NCI-H2081 treated with DMSO at 0.1 percent for 48 hours (cell line): ENCODE measurements at places on chromosomes 4 and X.

GRCh38 chr4:7821245-7822136 lies 118.2 kb downstream of the AFAP1 start:
- no peak for DNase-seq

- no peak for DNase-seq
Measured at GRCh38 chr4:163540448-163540847, 46.0 kb downstream of the TMA16 start.

DNA sequence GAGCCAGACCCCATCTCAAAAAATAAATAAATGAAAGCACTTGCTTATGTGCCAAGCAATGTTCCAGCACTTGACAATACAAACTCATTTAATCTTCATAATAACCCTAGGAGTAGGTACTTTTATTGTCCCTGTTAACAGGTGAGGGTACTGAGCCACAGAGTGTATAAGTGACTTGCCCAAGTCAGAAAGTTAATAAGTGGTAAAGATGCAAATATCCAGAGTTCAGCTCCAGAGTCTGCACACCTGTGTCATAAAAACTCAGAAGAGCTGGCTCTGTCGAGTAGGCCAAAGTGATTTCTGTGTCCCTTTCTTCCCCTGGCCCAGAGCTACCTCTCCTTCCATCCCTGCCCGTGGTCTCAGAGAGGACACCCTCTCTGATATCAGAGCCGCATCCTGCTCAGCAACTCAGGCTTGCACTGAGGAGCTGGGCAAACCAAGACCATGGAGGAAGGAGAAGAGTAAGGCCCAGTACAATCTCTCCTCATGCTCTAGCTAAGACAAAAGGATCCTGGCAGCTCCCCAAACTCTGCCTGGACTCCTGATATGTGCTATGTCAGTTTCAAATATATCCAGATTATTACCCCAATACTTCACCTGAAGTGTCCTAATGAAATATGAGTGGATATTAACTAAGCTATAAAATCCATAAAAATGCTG lies 136.3 kb downstream of the HS6ST2 start:
- DNase-seq = no peak

DNA sequence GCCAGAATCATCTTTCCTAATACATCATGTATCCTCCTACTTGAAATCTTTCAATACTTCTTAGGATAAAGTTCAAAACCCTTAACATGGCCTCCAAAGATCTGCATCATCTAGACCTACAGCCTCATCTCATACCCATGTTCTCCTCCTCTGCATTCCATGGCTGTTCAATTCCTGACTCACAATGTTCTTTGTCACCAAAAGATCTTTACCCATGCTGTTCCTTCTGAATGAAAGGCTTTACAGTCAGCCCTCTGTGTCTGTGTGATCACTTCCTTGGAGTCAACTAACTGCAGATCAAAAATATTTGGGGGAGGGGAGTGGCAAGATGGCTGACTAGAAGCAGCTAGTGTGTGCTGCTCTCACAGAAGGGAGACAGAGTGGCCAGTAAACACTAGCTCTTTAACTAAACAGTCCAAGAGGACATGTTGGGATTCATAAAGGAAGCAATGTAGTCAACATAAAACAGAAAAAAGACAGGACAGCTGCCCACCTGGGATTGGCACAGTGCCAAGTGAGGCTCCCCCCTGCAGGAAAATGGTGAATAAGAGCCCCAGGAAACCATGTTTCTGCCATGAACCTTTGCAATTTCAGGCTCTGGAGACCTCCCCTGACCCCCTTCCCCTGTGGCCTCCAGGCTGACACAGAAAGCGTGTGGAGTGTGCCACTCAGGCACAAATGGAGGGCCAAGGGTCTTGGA lies 31.9 kb downstream of the CBR4 start:
- no peak for DNase-seq

- no peak for DNase-seq
Measured at GRCh38 chr4:15536552-15537499, 67.1 kb downstream of the CC2D2A start.

GRCh38 chr4:19375136-19375804 lies 876.4 kb upstream of the SLIT2 start:
- no peak for DNase-seq

DNA sequence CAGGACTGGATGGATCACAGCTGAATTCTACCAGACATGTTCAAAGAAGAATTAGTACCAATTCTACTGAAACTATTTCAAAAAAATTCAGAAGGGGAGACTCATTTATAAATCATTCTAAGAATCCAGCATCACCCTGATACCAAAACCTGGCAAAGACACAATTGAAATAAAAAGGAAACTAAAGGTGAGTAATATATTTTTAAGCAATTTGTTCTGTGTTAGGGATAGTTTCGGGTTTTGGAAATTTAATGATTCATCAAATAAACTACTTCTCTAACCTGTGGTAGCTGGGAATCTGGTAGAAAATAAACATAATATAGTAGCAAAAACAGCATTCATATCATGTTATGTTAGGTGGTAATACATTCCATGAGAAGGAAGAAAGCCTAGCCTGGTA lies 662.2 kb upstream of the BOD1L1 start:
- no peak for DNase-seq

- DNase-seq = no peak
Measured at GRCh38 chr4:81030981-81031791, 678 bp downstream of the BMP3 start.

GRCh38 chrX:145178268-145178667 lies 69.0 kb upstream of the SPANXN1 start:
- no peak for DNase-seq

GRCh38 chr4:147325571-147325981 lies 155.3 kb upstream of the EDNRA start:
- no peak for DNase-seq

GRCh38 chrX:20995829-20996228 lies 378.4 kb upstream of the CNKSR2 start:
- DNase-seq = no peak
